Midbrain (tissue), 1 donor: ENCODE measurements at places on chromosomes 4 and X.

GRCh38 chr4:72706684-72707083, 137.7 kb upstream of the ADAMTS3 start:
- no peak for DNase-seq

GRCh38 chrX:39133971-39134370, 332.7 kb downstream of the MID1IP1 start:
- DNase-seq: no peak

DNA sequence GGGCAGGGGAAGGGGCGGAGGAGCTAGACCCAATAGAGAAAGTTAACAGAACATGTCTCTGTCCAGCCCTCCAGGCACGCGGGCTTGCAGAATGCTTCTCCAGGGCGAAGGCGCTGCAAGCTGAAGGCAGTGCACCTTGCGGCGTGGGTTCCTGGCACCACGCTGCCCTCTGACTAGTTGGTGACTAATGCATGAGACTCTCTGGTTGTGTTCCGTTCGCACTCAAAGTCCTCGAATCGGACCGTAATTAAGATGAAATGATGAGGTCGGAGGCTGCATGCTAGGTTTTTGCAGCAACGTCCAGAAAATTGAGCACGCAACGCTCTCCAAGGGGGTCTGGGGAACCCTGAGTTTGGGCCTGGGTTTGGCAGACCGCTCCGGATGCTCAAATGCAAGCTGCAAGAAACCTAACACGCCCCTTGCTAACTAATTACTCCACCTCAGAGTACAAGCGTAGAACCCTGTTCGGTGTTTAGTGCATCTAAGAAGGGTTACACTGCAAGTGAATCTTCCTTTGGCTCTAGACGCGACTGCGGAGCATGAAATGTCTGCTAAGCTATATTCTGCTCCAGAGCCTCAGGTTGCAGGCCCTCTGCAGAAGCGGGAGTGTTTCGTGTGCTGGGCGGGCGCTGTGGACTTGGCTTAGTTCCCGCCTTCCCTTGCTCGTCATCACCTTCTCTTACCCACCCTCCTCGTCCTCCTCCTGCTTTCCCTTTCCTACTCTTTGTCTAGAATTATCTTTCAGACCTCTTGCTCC, 57.1 kb upstream of the NKAP start:
- DNase-seq: no peak

GRCh38 chr4:16157609-16158503, 68.4 kb downstream of the TAPT1 start:
- DNase-seq: no peak

DNA sequence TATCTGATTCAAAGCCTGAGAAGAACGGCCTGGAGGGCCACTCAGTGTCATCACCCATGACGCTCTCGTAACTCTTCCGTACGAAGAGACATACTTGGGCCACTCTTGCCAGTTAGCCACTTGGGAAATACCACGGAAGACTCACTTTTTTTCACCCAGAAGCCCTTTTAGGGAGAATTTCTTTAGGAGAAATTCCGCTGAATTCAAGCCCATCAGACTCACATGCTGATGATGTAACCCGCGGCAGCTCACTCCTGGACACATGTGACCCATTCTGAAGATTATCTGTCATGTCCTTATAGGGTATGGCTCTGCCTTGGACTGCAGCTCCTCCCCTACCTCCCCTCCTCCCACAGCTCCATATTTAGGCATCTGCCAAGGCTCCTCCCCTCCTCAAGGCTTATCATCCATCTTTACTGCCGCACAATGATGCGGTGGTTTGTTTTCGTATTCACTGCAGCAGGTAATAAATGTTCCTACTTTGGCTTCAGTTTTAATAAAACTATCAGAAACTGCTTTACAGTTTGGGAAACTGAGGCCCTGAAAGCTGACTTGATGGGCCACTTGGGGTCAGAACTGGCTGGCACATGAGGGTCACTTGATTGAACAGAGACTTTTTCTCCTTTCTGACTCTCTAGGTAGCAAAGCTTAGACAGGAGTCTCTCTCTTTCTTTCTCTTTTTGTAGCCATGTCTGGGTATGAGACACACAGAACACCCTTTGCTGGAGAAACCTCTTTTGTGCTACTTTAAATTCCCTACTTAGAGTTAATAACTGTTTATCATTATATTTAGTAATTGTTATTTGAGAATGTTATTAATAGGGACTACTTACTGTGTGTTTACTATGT, 42.1 kb downstream of the RHOH start:
- no peak for DNase-seq

GRCh38 chr4:157043131-157043530, 32.8 kb upstream of the GLRB start:
- no peak for DNase-seq

- no peak for DNase-seq
These were observed 553.2 kb upstream of the FAT1 start for GRCh38 chr4:187276736-187277408.

GRCh38 chr4:168632301-168632725, 135.5 kb downstream of the PALLD start:
- no peak for DNase-seq

DNA sequence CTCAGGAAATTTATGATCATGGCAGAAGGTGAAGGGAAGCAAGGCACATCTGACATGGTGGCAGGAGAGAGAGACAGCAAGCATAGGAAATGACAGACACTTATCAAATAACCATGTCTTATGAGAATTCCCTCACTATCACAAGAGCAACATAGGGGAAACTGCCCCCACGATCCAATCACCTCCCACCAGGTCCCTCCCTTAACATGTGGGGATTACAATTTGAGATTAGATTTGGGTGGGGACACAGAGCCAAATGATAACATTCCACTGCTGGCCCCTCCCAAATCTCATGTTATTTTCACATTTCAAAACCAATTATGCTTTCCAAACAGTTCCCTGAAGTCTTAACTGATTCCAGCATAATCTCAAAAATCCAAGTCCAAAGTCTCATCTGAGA, 8.2 kb upstream of the TMA16 start:
- DNase-seq: no peak

- DNase-seq: no peak
These were observed 126.1 kb downstream of the PTTG2 start for GRCh38 chr4:38086151-38086848.

DNA sequence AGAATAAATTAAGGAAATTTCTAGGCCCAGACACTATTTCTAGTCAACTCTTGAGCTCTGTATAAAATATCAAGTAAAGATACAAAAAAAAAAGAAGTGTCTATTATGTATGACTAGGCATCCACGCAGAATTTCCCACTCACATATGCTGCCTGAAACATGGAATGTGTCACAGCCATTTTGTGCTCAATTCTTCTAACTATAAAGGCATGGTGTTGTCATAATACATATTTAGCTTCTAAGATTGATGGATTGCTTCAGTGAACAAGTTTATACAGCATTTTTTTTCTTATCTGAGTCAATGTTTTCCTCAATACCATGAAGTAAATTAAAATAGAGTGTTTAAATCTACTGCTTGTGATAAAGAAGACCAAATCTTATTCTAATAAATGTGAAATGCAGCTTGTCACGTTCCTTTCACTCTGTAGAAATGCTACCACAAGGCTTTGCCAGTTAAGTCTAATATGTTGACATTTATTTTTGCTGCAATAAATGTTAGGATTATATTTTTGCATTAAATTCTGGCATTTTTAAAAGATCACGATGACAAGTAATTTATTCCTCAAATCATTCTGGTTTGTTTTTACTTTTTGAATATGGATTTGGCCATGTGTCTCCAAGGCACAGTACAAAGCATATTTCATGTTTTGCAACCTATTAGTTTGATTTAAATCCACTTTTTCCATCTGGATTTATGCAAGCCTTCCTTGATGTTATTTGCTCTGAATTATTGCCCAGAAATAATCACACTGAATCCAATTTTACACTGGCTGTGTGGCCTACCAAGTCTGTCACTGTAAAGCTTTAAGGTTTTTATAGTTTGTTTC, 1829.0 kb upstream of the PCDH7 start:
- no peak for DNase-seq

DNA sequence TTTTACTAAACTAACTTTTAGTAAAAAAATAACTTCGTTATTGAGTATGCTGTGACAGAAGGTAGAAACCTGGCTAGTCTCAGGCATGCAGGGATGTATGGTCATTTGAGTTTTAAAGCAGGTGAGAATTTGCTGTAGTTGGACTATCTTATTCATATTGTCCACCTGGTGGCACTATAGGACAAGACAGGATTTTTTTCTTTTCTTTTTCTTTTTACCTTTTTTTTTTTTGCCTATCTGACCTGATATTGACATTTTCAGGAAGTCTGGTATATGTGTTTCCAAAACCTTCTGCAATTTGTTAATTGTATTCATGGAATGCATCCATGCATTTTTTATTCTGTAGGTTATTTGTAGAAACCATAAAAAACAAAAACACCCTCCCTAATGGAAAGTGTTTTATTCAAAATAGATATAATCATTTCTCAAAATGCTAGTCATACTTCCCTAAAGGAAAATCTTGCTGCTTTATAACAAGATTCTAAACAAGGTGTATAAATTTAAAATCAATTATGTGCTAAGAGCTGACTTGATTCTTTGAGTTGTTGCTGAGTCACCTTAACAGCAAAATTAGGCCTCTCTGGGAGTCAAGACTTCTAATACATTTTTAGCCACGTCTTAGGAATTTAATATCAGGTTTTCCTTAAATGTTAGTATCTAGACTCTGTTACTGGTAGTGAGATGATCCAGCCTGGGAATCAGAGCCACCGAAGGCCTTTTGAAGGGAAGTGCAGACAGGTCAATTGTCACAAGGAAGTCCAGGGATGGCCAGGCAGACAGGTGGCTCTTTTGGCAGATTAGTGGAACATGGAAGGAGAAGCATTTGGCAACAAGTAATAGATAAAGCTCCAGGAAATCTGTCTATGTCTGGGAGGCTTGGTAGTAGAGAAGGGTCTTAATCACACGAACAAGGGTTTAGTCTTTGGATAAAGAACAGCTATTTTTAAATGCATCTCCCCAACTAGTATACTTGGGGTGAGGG, 201.3 kb upstream of the GNPDA2 start:
- DNase-seq: peak; percentile 9

- no peak for DNase-seq
These were observed 54.9 kb downstream of the WFS1 start for GRCh38 chr4:6324461-6324998.
